Body of pancreas (tissue), 4 donors: ENCODE measurements at places on chromosomes 11 and 22.

- no peak for DNase-seq
Measured at GRCh38 chr11:97574976-97575665, 1185.3 kb downstream of the JRKL start.

GRCh38 chr11:68798221-68798813 lies 43.4 kb downstream of the CPT1A start:
- peak; percentile 31 for DNase-seq

- DNase-seq = no peak
Measured at GRCh38 chr22:41561335-41561734, 525 bp downstream of the CSDC2 start.

DNA sequence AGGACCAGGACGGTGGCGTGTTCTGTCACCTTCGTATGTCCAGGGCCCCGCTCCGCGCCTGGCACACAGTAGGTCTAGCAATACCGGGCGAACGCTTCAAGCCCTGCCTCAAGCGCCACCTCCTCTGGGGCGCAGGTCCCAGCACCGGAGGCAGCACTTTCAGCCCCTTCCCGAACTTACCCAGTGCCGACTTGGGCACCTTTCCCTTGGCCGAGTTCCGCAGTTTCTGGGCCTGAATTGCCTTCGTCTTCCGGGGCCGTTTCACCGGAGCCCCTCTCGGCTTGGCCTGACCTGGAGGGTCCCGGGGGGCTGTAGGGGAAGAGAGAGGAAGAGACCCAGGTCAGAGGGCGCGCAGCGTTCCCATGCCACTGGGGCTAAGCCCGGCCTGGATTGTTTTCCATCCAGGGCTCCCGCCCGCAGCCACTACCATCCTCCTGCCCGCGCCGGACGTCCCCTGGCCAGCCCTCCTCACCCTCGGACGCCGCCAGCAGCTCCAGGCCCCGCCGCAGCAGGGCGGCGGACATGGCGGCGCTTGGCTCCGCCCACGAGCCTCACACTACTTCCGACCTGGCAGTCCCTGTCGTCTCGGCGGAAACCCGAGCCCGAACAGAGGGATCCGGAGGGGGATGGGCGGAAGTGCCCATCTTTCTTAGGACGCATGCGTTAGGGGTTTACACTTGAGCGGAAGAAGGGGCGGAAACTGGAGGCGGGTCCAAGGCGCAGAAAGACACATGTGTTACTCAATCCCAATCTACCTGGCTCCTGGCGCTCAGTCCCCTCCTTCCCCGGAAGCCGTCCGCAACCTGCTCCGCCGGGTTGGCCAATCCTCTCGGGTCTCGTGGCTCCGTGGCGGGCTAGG lies at the start of gene RPS19BP1:
TSS of gene RPS19BP1 (minus strand) at position 534 of the 859 bp plus-strand sequence. CDS start at position 524, 10 bp downstream.
- DNase-seq = peak; percentile 100

DNA sequence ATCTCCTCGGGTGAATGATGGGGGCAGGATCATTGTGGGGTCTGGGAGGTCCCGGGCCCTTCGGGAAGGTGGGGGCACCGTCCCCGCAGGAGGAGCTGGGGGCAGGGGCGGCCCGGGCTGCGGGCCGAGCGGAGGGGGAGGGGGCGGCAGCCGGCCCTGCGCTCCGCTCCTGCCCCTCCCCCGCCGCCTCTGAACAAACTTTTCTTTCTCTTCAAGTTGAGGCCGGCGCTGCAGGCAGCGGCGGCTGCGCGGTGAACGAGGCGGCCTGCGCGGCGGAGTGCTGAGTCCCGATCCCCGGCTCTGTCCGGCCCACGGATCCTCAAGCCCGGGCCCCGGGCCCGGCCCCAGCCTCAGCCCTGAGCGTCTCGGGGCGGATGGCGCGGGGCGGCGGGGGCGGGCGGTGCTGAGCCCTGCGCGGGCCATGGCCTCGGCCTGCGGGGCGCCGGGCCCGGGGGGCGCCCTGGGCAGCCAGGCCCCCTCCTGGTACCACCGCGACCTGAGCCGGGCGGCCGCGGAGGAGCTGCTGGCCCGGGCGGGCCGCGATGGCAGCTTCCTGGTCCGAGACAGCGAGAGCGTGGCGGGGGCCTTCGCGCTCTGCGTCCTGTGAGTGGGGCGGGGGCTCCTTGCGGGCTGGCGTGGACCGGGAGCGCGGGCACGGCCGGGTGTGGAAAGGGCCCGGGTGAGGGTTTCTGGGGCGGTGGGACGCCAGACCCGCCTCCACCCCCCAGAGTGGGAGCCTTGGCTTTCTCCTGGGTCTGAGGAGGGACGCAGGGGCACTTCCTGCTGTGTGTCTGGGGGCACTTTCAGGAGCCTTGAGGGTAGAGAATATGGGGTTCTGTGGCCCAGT lies at the start of gene INPPL1:
TSS of gene INPPL1 (plus strand) at position 204 of the 847 bp plus-strand sequence. CDS start at position 422, 218 bp downstream.
- DNase-seq = peak; percentile 64

- DNase-seq = no peak
Measured at GRCh38 chr22:46499805-46500189, 37.6 kb downstream of the CELSR1 start.

- no peak for DNase-seq
Measured at GRCh38 chr11:129314371-129314770, 61.3 kb upstream of the BARX2 start.

GRCh38 chr11:61697078-61697502 lies 16.9 kb downstream of the DAGLA start:
- peak; percentile 82 for DNase-seq

- DNase-seq = no peak
Measured at GRCh38 chr22:47618180-47619010, 855.9 kb downstream of the TBC1D22A start.

DNA sequence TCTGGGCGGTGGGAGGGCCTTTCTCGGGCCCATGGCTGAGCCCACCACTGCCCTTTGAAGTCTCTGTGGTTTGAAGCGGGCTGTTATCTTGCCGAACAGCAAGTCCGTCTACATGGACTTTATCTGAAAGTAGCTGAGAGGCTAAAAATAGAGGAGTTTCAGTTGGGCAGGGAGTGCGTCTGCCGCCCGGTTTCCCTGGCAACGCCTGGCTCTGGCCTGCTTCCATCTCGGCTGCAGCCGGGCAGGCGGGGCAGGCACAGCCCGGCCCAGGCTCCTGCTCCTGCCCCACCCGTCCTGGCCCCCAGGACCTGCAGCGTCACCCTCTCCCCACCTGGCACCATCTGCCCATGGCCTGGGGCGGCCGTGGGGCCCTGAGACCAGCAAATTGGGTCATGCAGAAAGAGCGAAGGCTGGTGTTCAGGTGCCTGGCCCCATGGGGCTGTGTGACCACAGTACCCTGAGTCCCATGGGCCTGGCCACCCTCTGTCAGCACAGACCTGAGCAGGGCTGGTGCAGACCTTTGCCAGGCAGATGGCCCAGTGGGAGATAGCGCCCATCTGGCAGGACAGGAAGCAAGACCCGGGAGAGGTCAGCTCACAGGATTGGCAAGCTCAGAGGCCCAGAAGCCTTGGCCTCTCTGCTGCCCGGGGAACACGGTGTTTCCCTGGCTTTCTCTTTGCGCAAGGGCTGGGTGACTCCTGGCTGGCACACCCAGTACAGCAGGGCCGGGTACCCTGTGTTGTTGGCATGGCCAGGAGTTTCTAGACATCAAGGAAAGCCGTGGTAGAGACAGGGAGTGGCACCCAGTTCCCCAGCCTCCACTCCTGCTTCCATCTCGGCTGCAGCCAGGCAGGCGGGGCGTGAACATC lies 79.1 kb upstream of the KCNQ1OT1 start:
- peak; percentile 92 for DNase-seq

DNA sequence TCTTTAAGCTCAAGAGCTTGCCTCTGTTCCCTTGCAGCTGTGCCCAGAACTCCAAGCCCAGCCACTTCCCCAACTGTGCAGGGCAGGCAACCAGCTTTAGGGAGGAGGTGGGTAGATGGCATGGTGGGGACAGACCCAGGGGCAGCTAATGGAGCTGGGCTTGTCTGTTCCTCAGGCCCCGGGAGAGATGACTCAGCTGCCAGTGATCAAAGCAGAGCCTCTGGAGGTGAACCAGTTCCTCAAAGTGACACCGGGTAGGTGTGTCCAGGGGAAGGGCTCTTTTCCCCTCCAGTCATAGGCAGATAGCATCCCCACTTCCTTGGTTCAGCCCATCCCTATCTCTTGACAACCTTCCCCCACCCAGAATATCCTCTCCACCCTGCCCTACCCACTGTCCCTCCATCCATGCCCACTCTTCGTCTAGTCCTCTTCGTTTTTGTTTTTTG lies 32.4 kb downstream of the CREB3L1 start:
- DNase-seq = no peak

- DNase-seq = no peak
Measured at GRCh38 chr11:35146711-35147110, 7.7 kb downstream of the CD44 start.

GRCh38 chr11:13698132-13698531 lies 29.7 kb downstream of the FAR1 start:
- no peak for DNase-seq

- no peak for DNase-seq
Measured at GRCh38 chr11:96156379-96156722, 186.6 kb downstream of the MAML2 start.

- DNase-seq = no peak
Measured at GRCh38 chr22:22218302-22218701, 26.3 kb upstream of the VPREB1 start.

DNA sequence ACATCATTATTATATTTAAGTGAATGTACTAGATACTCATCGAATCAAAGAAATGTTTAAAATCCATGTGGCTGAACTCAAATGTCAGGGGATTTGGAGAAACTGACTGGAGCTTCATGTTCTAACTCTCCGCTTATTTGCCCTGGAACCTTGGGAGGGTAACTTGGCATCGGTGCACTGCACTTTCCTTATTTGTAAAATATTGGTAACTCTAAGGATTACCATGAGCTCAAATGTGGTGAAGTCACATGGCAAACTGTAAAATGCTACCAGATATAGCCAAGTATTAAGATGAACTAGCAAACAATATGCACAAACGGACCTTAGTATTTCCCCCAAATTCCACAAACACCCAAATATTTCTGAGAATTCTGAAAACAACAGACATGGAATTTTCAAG lies 75.6 kb downstream of the ETS1 start:
- no peak for DNase-seq

GRCh38 chr11:26792941-26793340 lies 71.1 kb upstream of the SLC5A12 start:
- no peak for DNase-seq

DNA sequence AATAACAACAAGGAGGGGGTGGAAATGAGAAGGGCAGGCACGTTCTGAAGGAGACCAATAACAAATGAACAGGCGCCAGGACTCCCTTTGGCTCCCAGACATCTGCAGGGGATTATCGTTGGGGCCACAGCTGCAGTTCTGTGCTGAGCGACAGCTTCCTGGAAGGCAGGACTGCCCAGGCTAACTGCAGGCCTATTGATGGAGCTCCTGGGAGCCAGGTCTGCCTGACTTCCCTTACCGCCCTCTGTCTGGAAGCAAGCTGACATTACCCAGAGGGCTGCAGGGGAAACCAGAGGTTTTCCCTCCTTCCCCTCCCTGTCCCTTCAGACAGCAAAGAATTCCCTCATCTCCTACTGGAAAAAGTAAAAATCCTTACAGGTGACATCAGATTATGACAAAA lies 5.0 kb downstream of the DRD2 start:
- DNase-seq = no peak

- DNase-seq = no peak
Measured at GRCh38 chr22:23912293-23912903, 18.2 kb downstream of the MIF start.

DNA sequence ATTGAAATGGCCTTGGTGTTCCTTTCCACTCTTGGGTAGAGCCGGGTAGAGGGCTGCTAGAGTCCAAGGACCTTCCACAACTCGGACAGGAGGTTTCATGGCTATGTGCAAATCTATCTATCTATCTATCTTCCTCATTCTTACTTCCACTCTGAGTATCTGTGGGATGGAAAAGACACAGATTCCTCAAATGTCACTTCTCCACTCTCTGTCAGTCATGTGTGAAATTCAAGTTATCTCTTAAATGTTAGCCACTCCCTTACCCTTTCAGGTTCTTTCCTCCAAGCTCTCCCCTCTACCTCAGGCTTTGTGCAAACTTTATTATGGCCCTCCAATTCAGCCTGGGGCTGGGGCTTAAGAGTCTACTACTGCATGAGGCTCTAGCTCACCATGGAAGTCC lies 84.3 kb downstream of the GDPD4 start:
- DNase-seq = no peak

DNA sequence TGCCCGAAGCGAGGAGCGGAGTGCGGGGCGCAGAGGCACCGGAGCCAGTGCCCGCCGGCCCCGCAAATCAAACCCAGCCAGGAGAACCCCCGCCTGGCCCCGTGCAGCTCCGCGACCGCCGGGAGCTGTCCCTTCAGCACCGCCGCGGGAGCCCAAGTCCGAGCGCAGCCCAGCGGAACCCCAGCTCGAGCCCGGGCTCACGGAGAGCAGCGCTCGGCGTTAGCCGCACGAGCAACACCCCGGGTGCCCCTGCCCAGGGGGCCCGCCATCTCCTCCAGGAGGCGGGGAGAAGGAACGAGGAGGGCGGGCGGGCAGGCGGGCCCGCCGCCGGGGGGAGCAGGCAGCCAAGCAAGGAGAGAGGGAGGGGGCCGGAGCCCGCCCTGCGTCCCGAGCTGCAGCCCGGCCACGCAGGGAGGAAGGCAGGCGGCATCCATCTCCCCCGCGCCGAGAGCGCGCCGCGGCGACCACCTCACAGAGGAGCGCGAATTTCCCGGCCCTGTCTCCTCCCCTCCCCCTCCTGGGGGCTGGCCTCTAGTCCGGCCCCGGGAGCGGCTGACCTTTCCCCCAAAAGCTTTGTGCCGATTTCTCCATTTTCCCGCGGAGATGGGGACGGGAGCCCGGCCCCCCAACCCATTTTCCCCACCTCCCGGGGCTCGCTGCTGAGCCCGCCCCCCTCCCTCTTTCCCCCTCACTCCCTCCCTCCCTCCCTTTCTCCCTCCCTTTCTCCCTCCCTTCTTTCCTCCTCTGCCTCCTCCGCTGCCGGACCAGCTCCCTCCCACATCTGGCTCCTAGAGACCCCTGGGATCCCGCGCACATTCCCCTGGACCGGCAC lies 621 bp downstream of the KCNC1 start:
- DNase-seq = peak; percentile 73

DNA sequence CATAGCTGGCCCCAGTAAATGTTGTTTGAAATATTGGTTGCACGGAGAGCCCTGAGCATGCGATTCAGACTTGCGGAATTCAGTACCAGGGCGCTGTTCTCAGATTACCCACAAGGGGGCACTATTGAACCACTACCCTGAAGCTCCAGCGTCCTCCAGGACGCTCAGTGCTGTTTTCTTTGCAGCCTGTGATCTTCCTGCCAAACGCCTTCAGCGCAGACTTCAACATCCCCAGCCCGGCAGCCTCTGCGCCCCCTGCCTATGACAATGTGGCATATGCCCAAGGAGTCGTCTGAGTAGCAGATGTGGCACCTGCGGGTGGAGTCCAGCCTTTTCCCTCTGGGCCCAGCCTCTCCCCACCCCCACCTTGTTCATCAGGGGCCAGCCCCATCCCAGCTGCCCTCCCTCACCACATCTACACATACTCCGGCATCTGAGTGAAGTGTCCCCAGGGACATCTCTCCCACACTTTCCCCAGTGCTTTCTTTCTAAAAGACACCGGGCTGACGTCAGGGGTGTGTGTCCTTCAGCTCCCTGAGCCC lies 9.6 kb upstream of the MS4A10 start:
- peak; percentile 92 for DNase-seq

DNA sequence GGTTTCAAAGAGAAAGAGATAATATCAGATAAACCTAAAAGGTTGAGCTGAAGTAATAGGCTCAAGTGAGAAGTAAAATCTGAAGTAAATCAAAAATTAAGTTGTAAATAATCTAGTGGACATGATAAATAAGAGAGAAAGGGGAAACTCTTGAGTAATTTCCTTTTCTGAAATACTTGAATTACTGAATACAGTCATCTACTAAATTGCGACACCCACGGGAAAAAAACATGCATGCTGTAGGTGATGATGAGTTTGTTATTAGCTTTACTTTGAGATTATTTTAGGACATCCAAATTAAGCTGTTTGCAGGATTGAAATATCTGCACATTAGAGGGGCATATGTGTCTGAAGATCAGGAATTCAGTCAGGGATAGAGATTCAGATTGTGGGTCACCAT lies 50.0 kb upstream of the CARD18 start:
- no peak for DNase-seq

- no peak for DNase-seq
Measured at GRCh38 chr22:37832022-37832857, 9.1 kb downstream of the GALR3 start.
